HEK293T (cell line): ENCODE measurements at places on chromosomes 3 and 15.

DNA sequence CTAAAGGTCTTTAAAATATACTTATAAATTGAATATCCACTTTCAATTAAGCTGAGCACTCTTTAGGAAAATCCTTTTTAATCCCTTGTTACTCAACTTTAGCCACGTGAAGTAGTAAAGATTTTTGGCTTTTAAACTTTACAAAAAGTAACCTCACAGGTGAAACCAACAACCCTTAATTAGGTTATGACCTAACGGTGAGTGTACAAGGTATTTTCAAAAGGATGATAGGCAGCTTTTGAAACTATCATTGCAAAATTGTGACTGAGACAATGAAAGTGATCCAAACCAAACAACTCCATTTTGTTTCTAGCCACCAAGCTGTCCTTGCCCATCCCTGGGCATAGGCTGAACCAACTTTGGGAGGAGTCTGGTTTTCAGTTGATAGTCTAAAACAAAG, 940.2 kb downstream of the OTOL1 start:
- DNase-seq: no peak

- DNase-seq: no peak
Measured at GRCh38 chr15:96838081-96838480, 507.6 kb downstream of the NR2F2 start.

GRCh38 chr3:86152620-86153019, 838.3 kb downstream of the VGLL3 start:
- no peak for DNase-seq

- DNase-seq: no peak
Measured at GRCh38 chr15:60523056-60523455, 44.1 kb upstream of the ICE2 start.

GRCh38 chr3:2950159-2950558, 160.0 kb downstream of the IL5RA start:
- DNase-seq: no peak
